Activated effector memory CD4-positive, alpha-beta T cell treated with anti-CD3 and anti-CD28 coated beads, Interleukin-2, amount 50 U/mL, for 16 hours (primary cell): ENCODE measurements at places on chromosomes 3 and 15.

DNA sequence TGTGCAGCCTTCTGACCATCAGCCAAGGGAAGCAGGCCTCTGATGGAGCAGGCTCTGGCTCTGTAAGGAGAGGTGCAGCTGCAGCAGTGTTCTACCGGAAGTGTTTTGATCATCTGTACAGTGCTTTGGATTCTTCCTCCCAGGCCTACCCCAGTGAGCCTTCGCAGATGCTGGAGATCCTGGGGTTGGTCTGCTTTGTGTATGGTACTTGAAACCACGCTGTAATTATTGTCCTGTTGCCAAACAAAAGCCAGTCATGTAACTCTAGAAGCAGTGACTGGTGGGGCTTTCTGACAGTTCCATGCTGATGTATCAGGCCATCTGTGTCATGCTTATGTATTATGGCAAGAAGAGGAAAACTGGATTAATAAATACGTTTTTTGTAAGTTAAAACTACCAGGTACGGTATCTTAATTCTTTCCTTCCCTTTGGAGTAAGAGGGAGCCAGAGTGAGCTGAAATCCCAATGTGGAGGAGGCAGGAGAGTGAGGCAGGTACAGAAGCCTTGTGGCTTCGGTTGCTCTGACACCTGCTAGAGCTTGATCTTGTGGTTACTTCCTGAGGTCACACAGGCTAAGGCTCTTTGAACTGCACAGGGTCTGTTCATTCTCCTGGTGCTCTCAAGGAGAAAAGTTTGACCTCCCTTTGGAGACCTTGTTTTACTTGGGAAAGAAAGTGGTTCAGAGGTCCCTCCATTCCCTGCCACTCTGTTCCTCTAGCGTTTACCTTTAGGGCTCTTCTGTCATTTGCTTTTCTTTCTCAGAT is 3.7 kb downstream of the TMEM42 start:
- no peak for DNase-seq

GRCh38 chr3:48042071-48042760 is 26.0 kb upstream of the MAP4 start:
- no peak for DNase-seq

DNA sequence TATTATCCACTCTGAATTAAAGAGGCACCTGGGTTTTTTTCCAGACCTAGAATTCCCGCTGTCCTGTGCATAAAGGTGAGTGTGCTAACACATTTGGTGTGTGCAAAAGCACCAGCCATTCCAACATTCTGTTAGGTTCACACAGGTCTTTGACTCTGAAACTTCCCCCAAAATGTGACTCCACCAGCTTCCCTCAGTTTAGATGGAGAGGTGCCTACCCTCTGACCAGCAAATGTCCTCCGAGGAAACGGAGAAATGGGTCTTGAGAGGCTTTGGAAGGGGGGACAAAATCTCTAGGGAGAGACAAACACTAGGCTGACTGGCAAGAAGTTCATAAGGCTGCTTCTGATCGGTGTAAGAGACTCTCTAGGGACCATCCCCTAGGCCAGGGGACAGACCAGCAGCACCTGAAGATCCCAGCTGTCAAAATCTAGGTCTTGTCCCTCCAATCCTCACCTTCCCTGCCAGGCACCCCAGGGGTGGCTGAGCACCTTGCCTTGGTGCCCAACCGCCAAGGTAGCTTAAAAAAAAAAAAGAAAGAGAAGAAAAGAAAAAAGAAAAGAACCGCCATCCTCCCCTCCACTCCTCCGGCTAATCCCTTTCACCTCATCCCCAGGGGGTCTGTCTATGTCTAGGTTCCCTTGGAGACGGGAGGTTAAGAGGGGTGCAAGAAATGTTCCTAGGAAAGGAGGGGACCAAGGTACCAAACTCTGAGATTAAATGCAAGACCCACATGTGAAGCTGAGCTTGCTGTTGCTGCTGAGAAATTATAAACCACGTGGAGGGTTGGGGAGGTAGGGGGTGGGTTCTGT is 2.0 kb upstream of the MECOM start:
- DNase-seq, result no peak

DNA sequence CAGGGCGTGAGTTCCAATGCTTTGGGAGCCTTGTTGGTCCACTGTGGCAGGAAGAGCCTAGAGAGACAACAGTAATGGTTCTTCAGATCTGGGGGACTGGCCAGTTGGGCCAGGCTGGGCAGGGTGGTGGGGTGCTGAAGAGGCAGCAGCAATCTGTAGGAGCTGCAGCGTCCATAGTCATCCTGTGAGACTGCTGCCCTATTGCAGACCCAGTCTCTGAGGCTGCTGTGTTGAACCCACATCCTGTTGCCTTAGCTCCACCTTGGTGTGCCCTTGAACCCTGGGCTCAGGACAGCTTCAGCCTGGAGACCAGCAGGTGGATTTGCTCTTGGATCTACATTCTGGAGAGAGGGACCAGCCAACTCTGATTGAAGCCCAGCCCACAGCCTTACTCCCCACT is 23.6 kb upstream of the ETV5 start:
- no peak for DNase-seq

- no peak for DNase-seq
These were observed 38.9 kb upstream of the PIK3CB start for GRCh38 chr3:138873471-138874278.

DNA sequence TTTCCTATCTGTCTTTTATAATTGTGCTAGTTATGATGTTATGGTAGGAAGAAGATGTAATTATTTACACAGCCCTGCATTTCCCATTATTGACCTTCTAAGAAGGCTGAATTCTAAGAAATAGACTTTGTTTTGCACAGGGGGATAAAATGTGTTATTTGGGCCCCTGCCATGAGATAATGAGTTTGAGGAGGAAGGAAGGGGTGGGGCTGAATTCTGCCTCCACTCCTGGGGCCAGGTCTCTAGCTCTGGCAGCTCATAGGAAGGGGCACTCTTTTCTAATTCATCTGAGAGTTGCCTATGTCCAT is 69.2 kb upstream of the GOLGA8B start:
- DNase-seq, result no peak

DNA sequence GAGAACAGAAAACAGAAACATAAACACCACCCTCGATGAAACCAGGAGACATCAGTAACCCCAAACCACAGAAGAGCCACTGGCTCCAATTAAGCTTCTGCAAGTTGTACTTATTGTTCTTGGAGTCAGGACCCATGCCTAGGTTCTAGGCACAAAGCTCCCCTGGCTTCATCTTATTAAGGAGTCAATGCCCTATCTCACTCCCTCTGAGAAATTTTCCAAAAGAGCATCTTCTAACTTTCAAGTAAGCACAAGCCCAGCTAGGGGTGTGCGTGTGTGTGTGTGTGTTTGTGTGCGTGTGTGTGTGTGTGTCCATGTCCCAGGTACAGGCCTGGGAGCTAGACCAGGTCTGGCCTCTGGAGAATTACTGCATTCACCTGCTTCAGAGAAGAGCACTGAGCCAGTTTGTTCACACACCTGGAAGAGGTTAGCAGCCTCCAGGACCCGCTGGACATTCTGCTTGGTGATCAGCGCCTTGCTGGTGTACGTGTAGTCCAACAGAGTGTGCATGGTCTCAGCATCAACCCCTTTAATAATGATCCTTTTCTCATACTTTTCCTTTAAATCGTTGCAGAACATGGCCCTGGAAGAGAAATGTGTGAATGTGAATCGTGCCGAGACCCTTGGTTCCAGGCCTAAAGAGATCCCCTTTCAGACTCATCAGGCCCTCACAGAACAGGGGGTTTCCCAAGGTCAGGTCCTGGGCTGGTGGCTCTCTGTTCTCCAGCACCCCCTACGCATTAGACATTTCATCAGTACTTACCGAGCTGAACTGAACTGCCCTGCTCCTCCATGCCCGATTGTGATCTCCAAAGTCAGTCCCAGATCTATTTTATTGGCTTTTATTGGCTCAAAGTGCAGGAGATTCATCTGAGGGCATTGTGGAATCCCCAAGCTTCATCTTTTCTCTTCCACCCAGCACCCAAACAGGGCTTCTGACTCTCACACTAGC is 27.8 kb downstream of the KLHL6 start:
- DNase-seq, result no peak

DNA sequence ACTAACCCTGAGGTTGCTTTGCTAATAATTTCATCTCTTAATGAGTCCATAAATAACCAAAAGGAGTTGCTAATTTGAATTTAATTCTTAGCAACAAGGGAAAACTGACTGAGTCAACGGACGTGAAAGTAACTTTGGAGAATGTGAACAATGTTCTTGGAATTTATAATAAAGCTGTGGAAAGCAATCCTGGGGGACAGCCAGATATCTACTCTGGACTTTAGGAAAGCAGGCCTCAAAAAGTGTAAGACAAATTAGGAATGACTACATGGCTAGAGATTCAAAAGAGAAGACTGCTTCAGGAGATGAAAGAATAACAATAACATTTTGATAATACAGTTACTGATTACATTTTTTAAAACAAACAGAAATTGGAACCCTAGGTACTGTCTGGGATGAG is 318.4 kb upstream of the COL8A1 start:
- DNase-seq, result no peak

GRCh38 chr3:122916084-122916483 is 111.5 kb downstream of the SEMA5B start:
- DNase-seq, result no peak

GRCh38 chr15:92903631-92903965 is 3.5 kb downstream of the CHD2 start:
- DNase-seq, result no peak

GRCh38 chr3:31785734-31786133 is 195.3 kb downstream of the OSBPL10 start:
- DNase-seq, result no peak

- DNase-seq, result no peak
These were observed 323.3 kb upstream of the TLE3 start for GRCh38 chr15:70420948-70421482.

DNA sequence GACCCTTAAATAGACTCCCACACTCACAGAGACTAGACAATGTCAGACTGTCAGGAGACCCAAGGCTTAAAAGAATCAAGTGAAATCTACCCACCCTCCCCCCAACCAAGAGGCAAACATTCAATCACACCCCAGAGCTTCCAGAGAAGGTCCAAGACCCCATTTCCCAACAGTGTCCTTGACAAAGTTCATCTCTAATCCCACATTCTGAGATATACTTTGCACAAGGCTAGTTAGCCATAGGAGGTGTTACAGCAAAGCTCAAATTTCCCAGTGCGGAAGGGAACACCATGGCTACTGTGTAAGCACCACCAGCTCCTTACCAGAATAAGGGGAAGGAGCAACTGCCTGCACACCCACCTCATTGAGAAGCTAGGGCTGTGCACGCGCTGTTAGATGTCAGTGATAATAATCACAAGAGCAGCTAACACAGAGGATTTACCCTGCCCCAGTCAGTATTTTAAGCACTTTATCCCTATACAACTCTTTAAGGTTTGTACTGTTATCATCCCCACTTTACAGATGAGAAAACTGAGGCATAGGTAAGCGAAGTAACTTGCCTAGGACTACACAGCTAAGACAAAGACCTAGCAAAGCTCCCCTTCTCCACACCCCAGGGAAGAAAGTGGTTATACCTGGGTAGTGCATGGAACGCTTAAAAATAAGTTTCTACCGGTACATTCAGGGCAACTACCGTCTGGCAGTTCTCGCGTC is 17.3 kb downstream of the SPATA12 start:
- no peak for DNase-seq

GRCh38 chr15:34109797-34110663 is 8.1 kb downstream of the PGBD4 start:
- DNase-seq, result no peak

DNA sequence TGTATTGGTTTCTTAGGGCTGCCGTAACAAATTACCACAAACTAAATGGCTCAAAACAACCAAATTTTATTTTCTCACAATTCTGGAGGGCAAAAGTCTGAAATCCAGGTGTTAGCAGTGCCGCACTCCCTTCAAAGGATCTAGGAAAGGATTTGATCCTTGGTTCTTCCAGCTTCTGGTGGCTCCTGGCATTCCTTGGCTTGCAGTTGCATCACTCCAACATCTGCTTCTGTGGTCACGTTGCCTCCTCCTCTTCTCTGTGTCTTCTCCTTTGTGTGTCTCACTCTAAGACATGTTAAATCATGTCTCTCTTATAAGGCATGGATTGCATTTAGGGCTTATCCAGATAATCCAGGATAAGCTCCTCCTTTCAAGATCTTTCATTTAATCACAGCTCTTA is 262.2 kb downstream of the MEX3B start:
- no peak for DNase-seq

DNA sequence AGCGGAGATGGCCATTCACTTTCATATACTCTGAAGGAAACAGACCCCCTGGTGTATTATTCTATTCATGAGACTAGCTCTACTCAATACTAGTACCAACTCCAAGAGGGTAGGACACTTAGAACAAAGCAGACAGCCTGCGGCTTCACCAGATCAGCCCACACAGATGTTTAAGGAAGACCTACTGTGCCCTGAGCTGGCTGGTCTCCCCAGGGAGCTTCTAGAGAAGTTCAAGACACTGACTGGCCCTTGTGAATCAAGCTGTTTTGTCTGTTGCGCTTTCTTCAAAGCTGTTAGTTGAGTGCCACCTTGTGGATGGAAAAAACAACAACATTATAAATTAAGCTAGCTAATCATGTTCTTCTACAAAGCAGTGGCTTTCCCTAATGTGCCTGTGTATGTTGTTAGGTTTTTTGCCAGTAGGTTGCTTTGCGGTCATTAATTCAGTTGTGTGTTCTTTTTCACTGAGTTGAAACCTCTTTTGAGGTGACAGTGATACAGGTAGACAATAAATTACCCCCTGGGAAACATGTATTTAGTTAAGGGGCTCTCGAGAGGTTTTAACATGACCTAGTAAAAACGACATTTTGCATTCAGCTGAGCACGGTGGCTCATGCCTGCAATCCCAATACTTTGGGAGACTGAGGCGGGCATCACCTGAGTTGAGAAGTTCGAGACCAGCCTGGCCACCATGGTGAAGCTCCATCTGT is 64.2 kb upstream of the MYZAP start:
- DNase-seq, result no peak

GRCh38 chr3:12409684-12410596 is 74.3 kb upstream of the TSEN2 start:
- DNase-seq, result no peak

DNA sequence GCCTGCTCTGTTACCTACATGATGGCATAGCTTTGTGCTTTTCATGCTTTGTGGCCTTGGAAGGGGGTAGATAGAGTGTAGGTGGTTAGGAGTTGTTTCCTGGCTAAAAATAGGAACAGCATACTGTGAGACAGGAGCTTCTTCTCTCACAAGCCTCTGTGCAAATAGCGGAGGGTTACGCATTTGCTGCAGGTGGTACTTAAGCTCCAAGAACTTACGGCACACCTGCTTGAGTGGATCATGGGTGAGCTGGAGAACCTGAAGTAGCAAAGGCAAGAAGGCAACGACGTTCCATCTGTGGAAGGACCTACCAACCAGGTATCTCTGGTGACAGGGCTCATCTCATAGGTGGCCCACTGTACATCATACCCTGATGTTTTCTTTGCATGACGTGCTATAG is 66.0 kb downstream of the ST6GAL1 start:
- no peak for DNase-seq
